ENCODE measurements at places on chromosomes 2 and 18. TPM values are rescaled to one million over a fixed set of nuclear protein-coding genes. Genes with fewer than 3 reads are reported as not detected.

- DNase-seq: no peak
These were observed 64.1 kb upstream of the CNGA3 start for GRCh38 chr2:98282109-98282508.

DNA sequence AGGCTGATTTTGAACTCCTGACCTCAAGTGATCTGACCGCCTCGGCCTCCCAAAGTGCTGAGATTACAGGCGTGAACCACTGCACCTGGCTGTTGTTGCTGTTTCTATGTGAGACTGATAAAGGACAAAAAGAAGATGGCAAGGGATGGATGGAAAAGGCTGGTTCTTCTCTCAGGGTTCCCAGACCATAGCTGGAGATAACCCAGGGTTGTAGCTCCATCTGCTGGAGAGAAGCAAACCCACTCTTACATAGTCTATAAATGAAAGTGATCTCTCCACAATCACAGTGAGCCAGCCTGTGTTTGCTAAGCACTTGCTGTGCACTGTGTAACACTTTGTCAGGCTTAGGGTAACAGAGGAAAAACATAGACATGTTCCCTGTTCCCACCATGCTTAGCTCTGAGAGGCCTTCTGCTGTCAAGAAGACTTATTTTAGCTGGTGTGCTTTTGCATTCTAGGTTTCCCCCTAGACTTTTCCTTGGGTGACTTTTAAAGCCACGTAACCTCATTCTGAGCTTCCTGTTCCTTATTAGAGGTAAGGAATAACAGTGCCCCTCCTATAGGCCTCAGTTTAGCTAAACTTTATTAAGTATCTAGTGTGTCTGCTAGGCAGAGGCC is 49.7 kb downstream of the LIMS1 start:
- peak; percentile 24 for DNase-seq

DNA sequence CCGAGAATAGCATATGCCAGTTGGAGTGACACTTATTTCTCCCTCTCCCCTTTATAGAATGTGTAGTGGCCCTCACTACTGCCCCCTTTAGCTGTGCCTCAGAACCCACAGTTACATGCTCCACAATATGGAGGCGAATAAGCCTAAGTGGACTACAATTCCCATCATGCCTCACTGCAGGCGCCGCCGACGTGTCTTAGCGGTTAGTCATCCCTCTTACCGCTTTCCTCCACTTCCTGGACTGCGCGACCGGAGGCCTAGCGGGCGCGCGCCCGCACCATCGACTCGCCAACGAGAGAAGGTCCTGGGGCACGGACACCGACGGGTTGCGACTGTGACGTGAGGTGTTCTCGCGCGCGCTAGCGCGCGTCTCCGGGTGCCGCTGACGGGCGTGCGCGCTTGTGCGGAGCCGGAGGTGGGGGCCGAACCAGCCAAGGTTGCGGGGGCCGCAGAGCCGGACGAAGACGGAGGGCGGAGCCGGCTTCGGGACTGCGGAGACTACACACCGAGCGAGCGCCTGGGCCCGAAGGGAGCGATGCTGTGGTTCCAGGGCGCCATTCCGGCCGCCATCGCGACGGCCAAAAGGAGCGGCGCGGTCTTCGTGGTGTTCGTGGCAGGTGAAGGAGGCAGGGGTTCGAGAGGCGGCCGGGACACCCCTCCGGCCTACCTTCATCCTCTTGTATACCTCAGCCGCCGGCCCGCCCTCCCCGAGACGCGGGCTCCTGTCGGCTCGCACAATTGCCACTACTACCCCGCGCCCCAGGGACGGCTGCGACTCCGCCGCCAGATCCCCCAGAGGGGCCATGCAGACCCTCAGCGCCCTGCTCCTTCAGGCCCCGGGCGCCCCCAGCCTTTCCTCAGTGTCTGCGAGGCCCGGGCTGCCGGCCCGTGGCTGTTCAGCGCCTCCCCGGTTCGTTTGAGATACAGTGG is at the start of gene UBXN4:
Gene UBXN4, plus strand, starts transcription at position 461 of the 930 bp plus-strand sequence. Its CDS starts 75 bp downstream, at position 536.
- DNase-seq: peak; percentile 90

DNA sequence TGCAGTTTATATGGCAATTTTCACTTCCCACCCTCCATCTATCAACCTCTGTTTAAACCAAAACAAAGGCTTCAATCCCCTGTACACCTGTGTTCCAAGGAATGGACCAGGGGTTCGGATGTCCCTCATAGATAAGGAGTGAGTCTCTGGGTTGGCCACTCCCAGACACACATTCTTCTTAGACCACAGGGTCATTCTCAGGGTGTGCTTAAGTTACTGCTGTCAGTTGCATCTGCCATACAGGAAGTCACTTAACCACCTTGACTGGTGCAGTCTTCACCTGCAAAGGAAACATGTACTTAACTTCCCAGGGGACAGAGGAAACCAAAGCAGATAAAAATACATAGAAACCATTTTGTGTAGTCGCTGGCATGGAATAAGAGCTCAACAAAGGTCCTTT is 151.0 kb upstream of the NDUFV2 start:
- DNase-seq: no peak

Gene C2orf80
- not detected for total RNA-seq

Gene SP5
- 0.32 TPM for total RNA-seq

DNA sequence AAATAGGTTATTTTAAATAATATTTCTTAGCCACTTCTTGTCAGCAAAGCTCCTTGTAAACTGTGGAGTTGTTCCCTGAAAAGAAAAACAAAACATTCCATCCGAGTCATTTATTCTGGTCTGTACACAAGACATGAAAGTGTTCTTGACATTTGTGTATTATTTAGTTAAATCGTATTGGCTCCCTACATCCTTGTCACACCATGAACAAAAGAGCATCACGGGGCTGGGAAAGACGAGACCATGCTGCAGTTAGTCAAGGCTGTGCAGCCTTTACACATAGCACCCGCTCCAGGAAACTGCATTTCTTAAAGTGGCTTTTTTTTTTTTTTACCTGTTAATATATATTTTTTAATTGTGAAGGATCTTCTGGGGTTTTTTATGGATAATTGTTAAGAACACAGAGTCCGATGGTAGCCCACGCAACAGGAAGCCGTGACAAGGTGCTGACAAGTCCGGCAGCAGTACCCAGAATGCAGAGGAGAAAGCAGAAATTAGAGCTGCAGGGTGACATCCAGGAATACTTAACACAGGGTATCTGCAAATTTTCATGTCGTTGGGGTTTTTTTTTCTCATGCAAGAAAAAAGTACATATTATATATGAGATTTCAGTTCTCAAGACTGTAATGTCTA is 588.4 kb downstream of the ARHGAP15 start:
- DNase-seq: no peak

Gene POTEJ
- total RNA-seq: not detected

DNA sequence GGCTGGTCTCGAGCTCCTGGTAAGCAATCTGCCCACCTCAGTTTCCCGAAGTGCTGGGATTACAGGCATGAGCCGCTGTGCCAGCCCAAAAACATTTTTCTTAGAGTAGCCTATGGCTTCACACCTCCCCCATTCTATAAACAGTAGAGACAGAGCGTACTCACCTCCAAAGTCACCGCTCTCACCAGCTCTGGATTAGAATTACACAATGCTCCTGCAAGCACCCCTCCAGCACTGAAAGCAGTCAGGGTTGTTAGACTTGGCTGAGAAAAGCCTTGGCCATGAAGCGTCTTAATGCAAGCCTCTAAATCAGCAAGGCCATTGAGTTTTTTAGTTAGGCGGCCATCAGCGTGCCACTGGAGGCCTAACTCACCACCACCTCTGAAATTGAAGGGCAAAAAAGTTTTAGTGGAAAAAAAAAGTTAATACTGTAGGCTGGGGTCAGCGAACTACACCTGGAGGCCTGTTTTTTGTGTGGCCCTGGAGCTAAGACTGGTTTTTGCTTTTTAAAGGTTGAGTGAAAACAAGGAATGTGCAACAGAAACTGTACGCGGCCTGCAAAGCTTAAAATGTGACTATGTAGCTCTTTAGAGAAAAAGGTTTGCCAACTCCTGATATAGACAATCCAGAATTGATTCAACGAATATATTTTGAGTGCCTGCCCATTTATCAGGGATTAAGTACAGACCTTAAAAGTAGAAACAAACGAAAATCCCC is 34.6 kb downstream of the PREPL start:
- no peak for DNase-seq

DNA sequence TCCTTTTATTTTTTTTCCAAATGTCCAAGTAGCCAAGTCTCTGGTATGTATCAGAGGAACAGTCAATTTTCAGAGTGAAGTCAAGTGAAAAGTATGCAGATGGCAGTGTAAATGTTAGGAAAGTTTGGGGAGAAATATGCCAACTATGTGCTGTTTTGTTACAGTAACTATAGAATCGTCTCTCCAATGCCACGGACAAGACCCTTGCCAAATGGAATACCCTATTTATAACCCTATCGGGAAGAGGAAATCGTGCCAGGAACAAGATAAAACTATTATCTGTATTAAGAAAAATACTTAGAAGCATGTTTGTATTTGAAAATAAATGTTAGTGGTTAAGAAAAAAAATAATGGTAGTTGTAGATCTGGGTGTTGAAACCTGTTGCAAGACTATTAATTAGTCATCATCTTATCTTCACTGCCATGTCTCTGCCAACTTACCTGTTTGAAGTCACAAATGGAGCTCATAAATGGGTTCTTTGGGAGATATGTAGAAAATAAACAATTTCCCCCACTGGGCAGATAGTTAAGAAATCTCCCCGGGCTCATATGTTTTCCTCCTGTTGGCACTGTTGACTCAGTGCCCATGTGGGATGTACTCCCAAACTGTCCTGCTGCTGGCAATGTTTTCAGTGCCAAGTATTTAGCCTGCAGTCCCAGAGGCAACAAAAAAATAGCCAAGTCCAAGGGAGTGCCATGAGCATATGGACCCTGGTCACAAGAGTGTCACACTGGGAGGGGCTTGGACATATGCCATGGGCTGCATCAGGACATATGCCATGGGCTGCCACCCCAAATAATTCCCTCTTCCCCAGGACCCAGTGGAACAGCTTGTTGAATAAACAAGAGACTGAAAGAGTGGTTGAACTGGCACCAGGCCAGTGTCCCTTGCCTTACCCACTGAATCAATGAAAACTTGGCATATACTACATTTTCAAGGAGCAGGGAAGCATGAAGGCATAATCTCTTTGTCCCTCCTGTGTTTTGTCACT is 366.9 kb downstream of the OSR1 start:
- DNase-seq: no peak

DNA sequence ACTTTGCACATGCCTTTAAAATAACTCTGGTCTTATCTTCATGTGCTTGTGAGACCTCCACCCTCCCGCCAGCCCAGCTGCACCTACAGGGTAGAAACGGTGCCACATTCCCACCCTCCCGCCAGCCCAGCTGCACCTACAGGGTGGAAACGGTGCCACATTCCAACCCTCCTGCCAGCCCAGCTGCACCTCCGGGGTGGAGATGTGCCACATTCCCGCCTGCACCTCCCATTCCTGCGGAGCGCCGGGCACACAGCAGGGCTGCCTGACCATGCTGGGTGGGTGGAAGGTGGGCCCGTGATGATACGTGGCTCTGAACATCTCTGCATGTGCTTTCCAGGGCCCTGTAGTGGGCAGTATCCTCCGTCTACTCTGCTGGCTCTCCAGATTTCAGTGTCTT is 243.7 kb upstream of the PXDN start:
- no peak for DNase-seq

Gene CIB4
- not detected for total RNA-seq

DNA sequence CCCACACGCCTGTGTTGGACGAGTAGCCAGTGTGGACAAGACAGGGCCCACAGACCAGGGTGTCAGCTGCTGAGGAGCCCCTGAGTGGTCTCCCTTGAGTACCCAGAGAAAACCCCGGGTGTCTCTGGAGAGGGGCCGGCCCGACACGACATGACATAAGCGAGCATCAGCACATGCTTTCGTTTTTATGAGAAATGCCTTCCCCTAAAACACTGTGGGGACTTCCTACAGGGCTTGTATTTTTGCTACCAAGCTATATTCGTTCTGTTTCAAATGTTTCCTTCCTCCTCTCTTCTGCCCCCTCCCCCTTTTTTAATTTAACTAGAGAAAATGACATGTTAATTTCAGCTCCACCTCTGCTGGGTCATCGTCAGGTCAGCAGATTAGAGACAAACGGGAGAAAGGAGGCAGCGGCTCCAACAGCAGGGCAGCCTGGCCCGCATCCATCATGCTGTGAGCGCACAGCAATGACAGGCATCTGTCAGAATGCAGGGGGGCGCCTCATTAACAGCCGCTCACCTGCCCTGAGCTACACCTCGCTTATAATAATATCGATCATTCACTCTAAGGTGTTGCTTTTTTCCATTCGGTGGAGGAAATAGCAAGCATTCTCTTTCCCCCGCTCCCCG is 286.2 kb downstream of the ZNF516 start:
- no peak for DNase-seq

Gene ANKRD30BL
- total RNA-seq: not detected

DNA sequence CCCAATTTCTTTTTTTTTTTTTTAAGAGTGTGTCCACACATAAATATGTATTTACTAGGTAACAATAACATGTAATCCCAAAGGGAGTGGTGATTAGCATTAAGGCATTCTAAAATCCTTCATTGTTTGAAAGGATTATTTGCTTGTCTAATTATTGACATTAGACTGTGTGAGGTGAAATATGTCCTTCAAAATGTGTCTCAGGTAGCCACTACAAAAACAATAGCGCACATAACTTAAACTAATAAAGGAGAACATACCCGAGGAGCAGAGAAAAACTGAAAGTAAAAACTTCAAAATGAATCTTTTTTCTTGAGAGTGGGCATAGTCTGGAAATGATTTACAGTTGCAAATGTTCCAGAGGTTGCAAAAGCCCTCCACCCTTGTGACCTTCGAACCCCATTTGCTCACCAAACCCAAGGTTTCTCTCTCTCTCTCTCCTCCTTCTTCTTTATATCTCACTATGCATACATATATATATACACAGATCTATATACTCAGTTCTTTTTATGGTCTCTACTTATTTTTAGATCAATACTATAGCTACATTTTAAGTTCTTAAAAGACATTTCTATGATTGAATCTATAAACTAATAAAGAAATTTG is 24.4 kb upstream of the FRZB start:
- DNase-seq: no peak

Gene EFEMP1
- total RNA-seq: not detected

GRCh38 chr2:26838121-26838906 is 9.6 kb upstream of the DPYSL5 start:
- no peak for DNase-seq

Gene TUBA4B
- total RNA-seq: not detected

- DNase-seq: no peak
These were observed 787.9 kb upstream of the FANCL start for GRCh38 chr2:59029058-59029457.

GRCh38 chr2:44295633-44296359 is 20.5 kb downstream of the SLC3A1 start:
- DNase-seq: no peak

DNA sequence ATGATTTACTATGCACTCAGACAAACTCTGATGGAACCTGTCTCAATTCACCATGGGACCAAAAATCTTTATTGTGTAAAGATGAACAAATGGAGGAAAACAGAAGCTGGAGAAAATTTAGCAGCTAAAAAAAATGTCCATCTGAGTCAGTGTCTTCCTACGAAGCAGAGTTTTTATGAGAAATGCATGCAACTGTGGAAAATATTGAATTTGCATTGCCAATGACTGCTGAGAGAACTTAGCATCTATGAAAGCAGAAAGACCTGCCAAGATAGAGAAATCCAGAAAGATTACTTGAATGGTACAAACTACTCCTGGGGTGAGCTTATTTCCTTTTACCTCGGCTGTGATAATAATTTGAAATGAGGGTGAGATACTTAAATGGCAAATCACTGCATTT is 289.7 kb upstream of the GCFC2 start:
- no peak for DNase-seq

Measured in activated T-helper 2 cell treated with anti-CD3 and anti-CD28 coated beads, Interferon-gamma antibody, Interleukin-2, Interleukin-4, amounts not matched to agents 10 μg/mL and 5 μg/mL and 100 μg/mL, durations not matched to agents 14 hours and 24 hours and 36 hours (primary cell).